ENCODE measurements at places on chromosomes 1 and 21.

DNA sequence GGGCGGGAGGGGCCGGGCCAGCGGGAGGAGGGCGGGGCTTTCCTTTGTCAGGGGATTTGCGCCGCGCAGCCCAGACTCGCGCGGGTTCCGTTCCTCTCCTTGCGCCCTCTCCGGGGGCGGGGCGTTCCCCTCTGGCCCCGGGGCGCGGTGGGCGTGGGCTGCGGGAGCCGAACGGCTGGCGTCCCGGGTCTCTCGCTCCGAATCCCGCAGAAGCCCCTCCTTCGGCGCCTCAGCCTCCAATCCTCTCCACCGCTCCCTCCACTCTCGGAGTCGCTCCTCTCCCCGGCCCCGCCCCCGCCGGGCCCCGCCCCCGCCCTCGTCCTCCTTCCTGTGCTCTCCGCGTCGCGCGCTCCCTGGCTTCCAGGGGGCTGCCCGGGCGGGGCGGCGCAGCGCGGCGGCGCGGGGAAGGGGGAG, 82.8 kb upstream of the BMP8A start:
- peak overlapping the region; percentile 93 for H3K4me3 ChIP-seq
- H3K36me3 ChIP-seq = peaks cover 16% of the 10 kb centered on the region
- peaks cover 63% of the 10 kb centered on the region for H3K4me1 ChIP-seq
- peaks cover 2% of the 10 kb centered on the region for H3K27me3 ChIP-seq
- H3K27ac ChIP-seq = no peak overlapping the region

DNA sequence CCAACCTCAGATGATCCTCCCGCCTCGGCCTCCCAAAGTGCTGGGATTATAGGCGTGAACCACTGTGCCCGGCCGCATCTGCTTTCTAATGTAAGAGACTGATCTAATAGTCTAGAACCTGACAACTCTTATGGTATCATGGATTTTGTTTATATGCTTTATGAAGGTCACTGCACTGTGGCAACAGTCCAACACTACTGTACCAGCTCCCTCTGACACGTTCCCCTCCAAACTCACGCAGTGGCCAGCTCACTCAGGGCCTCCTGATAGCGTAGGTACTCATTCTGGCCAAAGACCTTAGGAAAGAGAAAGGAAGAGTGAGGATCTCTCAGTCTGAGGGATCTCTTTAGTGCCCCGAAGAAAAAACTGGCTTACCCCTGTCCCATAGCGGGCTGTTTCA, 6.0 kb upstream of the CFAP141 start:
- peak overlapping the region; percentile 39 for H3K27ac ChIP-seq
- no peak for DNase-seq
- no peak overlapping the region for H3K4me3 ChIP-seq

DNA sequence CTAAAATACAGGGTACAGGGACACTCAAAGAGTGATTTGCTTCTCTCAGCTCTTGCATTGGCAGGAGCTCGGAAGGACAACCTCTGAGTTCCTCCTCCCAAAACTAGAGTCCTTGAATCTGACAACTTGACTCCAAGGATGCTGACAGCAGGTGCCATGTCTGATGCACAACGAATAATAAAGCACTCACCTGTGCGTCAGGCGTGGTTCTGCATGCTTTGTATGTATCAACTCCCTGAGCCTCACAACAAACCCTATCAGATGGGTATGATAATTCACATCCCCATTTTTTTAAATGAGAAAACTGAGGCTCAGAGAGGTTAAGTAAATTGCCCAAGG, 1.4 kb downstream of the LAPTM5 start:
- H3K4me1 ChIP-seq = peaks cover 60% of the 10 kb centered on the region
- no peak overlapping the region for H3K27ac ChIP-seq
- H3K4me3 ChIP-seq = no peak overlapping the region
- no peaks in the 10 kb centered on the region for H3K36me3 ChIP-seq
- DNase-seq = no peak

DNA sequence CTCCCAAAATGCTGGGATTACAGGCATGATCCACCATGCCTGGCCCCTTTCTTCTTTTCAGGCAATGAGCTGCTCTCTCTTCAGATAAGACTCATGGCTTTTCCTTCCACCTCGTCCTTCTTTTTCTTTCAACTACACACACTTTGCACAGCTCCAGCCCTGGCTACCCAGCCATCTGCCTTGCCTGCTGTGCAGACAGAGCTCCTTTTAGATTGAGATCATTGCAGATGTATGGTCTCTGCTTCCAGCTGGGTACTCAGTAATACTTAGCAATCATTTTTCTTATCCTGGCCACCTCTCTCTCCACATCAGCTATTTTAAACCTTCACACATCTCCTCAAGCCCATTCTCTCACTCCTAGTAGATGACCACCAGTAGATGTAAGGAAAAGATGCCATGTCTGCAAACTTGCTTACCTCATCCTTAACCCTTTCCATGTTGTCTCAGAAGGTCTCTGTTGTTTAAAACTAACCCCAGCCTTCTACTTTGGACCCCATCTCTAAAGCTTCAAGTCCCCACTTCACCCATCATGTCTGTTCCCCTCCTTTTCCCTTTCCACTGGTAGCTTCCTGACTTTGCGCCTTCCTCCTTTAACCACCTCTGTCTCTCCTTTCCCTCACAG, 7.3 kb downstream of the RAB4A start:
- H3K27me3 ChIP-seq = no peaks in the 10 kb centered on the region
- no peak overlapping the region for H3K4me3 ChIP-seq
- H3K36me3 ChIP-seq = peaks cover 31% of the 10 kb centered on the region

DNA sequence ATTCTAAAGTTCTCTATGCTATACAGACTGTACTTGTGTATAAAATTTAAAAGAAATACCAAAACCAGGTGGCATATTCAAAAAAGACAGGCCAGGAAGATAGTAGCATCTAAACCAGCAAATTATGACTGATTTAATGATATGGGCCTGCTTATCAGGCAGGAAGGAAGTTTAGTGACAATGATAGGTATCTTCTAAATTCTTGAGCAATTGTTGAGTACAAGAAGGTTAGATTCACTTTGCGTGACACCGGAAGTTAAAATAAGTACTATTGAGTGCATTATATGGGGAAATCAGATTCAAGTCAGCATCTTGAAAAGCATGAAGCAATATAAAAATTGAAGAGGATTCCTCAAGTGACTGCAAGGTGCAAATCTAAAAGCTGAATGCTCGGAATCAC, 186.8 kb upstream of the RGS18 start:
- no peak overlapping the region for H3K27ac ChIP-seq
- H3K4me3 ChIP-seq = no peak overlapping the region
- no peaks in the 10 kb centered on the region for H3K27me3 ChIP-seq
- H3K36me3 ChIP-seq = no peaks in the 10 kb centered on the region
- no peaks in the 10 kb centered on the region for H3K4me1 ChIP-seq

Data from nephron progenitor cell (in vitro differentiated cells).